Activated effector memory CD4-positive, alpha-beta T cell treated with anti-CD3 and anti-CD28 coated beads, Interleukin-2, amount 50 U/mL, for 16 hours (primary cell): ENCODE measurements at places on chromosomes 2 and 18.

- DNase-seq = no peak
Observed at GRCh38 chr2:214730800-214731407, 78.6 kb downstream of the BARD1 start.

GRCh38 chr2:240130393-240131195 lies 5.5 kb downstream of the COPS9 start:
- peak; percentile 51 for DNase-seq

DNA sequence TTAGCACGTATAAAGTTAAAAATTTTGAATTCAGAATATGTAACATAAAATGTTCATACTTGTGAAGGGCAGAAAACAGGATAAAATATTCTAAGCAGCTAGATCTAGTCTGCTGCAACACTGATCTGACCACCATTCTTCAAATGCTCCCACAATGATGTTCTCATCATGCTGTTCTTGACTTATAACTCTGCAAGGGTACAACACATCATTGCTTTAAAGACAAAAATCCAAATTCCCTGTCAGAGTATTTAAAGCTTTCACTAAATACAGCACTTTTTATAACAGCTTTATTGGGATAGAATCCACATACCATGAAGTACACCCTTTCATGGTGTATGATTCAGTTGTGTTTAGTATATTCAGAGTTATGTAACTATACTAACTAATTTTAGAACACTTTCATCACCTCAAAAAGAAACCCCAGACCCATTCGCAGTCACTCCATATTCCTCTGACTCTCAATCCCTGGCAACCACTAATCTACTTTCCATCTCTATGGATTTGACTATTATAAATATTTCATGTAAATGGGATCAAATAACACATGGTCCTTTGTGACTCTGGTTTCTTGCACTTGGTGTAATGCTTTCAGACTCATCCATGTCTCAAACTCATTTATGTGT lies 56.4 kb downstream of the MAP4K3 start:
- DNase-seq = no peak

- no peak for DNase-seq
Observed at GRCh38 chr2:134583997-134584520, 134.7 kb downstream of the TMEM163 start.

GRCh38 chr2:71546275-71546638 lies 92.9 kb downstream of the DYSF start:
- no peak for DNase-seq

DNA sequence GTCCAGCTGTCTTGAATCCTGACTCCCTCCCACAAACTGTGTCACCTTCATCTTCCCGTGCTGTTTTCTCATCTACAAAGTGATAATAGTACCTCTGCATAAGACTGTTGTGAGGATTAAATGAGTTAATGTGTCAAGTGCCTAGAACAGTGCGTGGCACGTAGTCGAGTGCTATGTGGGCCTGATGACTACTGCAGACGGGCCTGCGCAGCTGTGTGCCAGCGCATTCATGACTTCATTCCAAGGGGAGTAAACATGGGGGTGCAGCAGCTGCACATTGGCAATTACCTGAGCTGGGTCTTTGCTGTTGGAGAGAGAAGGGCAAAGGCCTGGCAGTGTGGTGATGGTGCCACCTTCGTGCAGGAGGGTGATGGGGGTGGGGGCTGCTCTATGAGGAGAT lies 5.0 kb downstream of the TEX44 start:
- no peak for DNase-seq

- no peak for DNase-seq
Observed at GRCh38 chr2:9846554-9846953, 3.3 kb downstream of the TAF1B start.

DNA sequence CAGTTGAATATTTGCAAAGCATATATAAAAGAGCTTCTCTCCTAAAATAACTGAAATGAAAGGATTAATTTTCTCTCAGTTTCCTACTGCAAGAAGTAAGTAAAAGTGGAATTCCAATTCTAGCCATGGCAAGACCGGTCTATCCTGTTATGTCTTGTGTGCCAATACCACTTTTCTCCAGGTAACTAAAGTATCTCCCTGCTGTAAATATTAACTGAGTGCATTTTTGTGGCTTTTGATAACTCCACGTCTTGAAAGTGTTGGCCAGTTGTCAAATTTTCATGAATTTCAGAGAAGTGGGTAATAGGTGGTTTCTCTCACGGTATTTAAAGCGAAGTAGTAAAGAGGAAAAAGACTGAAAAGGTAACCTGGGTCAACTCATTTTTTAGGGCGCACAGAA lies 225.9 kb downstream of the NEDD4L start:
- DNase-seq = no peak

GRCh38 chr2:171804456-171804855 lies 89.6 kb downstream of the SLC25A12 start:
- DNase-seq = no peak

DNA sequence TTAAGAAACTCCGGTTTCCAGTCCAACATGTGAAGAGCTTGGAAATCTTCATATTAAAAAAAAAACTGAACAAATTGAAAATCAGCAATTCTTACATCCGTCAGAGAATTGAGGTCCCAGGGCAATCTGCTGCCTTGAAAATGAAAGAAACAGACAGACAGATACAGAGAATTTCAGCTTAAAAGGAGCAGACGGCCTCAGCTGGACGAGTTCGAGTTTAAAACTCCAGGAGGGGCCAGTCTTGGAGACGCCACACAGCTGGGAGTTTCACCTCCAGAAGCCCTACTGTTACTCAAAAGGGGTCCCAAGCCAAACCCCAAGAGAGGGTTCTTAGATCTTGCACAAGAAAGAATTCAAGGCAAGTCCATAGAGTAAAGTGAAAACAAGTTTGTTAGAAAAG lies 226.5 kb upstream of the ARL4C start:
- no peak for DNase-seq

- DNase-seq = no peak
Observed at GRCh38 chr2:33577668-33578067, 21.4 kb downstream of the FAM98A start.

GRCh38 chr2:9538000-9538507 lies 17.6 kb downstream of the ADAM17 start:
- DNase-seq = no peak

- peak; percentile 44 for DNase-seq
Observed at GRCh38 chr2:217801115-217801531, 201.7 kb downstream of the TNS1 start.

GRCh38 chr2:170087413-170087793 lies 90.5 kb upstream of the MYO3B start:
- DNase-seq = no peak

DNA sequence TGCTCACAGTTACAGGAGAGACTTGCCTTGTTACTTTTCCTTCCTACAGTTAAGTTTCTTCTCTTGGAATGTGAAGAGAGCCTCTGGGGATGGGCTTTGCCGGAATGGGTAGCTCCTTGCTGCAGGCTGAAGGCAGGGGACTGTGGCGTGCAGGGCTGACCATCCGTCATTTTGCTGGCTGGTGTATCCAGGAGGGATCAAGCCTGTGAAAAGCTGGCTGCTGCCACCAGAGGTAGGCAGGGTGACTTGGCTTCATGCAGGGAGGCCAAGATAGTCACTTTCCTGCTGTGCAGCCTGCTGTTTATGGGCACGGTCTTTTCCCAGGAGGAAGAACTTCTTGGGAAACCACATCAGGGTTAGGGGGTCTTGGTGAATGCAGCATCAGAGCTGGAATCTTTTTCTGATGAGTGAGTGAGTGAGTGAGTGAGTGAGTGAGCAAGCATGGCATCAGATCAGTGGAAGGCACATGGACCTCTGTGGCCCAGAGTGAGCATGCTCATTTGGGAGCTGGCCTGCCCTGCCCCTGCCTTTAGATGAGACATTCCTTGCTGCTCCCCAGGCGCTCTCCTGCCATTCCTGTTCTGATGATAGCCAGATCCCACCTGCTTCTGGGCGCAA lies 33.0 kb downstream of the FHOD3 start:
- DNase-seq = no peak

DNA sequence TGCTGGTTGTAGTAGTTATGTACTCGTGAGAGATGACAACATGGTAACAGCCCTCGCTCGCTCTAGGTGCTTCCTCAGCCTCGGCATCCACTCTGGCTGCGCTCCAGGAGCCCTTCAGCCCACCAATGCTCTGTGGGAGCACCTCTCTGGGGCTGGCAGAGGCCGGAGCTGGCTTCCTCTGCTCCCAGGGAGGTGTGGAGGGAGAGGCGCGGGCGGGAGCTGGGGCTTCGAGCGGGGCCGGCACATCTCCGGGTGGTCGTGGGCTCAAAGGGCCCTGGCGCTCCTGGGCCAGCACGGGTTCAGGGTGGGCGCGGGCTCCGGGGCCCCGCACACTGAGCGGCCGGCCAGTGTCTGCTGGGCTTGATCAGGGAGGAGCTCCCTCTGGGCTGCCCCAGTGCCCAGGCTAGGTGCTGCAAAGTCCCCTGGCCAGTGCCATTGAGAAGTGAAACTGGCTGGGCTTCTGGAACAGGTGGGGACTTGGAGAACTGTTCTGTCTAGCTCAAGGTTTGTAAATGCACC lies 1012.1 kb downstream of the CNTNAP5 start:
- DNase-seq = no peak

- no peak for DNase-seq
Observed at GRCh38 chr2:73415906-73416305, 30.3 kb downstream of the ALMS1 start.

DNA sequence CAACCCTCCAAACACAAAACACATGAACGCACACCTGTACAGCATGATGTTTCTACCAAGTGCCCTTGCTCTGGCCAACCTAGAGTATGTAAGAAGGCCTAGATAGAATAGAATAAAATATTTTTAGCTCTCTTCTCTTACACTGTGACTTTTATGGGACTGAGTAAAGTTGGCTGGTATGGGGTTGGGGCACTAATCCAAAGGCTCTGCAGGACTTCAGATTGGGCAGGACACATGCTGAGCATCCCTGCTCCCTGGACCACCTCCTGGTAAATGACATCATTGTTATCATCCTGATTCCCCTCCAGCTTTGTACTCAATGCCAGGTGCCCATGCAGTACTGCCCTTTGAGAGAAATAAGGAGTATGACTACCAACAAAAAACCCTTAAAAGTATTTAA lies 322.2 kb downstream of the SLC8A1 start:
- DNase-seq = no peak

GRCh38 chr2:236550701-236551465 lies 18.7 kb upstream of the ACKR3 start:
- DNase-seq = no peak

DNA sequence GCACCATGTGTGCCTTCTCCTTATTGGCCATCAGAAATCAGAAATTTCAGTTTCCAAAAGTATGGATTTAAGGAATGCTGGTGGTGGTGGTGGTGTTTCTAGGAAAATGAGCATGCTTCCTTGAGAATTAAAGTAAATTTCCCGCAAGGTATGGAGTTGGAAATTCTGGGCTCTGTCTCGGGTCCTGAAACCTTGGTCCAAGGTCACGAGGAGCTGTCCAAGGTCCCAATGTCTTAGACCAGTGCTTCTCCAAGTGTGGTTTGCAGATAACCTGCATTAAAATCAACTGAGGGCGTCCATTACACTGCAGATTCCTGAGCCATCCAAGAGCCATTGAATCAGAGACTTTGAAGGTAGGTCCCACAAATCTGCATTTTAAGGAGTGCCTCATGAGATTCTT lies 210.9 kb upstream of the PKDCC start:
- no peak for DNase-seq

- no peak for DNase-seq
Observed at GRCh38 chr2:193357508-193357907, 1162.8 kb upstream of the TMEFF2 start.

DNA sequence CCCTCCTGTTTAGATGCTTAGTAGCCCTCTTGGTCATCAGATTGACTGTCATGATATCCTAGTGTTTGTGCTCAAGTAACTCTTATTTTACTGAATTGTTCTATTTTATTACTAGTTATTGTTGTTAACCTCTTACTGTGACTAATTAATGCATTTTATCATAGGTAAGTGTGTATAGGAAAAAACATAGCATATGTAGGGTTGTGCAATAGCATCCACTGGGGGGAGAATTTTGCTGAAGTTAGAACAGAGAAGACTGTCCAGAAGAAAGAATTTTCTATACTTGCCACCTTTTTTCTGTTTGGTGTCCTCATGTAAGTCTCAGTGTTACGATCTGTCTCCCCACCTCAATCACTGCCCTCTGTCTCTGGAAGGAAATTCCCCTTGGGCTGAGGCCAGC lies 177.4 kb downstream of the RPIA start:
- DNase-seq = no peak

- DNase-seq = no peak
Observed at GRCh38 chr2:104863468-104864279, 9.8 kb downstream of the POU3F3 start.

- no peak for DNase-seq
Observed at GRCh38 chr18:22517356-22517755, 99.6 kb upstream of the CTAGE1 start.

GRCh38 chr2:128794285-128794684 lies 475.6 kb upstream of the HS6ST1 start:
- no peak for DNase-seq

DNA sequence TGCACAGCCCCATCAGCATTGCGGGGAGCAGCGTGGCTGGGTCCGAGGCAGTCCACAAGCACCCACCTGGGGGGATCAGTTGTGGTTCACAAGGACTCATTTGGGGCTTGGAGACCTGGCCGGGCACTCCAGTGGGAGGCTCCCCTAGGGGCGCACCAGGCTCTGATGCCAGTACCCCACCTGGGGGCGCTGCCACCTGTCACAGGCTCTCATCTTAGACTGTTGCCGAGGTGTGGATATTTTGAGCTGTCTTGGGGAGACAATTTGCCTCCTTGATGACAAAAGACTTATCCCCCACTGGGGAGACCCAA lies 3.0 kb downstream of the ADRA2B start:
- DNase-seq = peak; percentile 70

- no peak for DNase-seq
Observed at GRCh38 chr2:2188941-2189340, 142.1 kb downstream of the MYT1L start.

DNA sequence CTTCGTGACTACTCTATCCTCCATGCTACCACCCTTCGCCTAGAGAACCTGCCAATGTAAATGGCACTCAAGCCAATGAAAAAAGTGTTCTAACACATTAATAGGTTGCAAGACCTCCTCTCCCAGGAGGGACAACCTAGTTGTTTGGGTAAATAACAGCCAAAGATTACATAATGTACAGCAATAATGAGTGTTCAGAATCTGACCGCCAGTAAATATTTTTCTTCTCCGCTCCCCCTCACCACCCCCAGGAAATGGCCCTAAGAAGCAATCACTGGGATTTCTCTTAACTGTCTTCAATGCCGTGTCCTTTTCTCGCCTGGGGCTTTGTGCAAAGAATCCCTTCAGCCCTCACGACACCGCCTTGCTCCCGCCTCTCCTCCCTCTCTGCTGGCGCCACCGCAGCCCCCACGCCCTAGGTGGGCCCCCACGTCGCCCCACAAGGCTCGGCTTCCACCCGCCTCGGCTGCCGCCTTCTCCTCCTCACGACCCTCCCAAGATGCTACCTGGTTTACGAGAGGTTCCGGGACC lies 458 bp downstream of the HYCC2 start:
- DNase-seq = no peak
